ENCODE measurements at places on chromosomes 12 and 14.

DNA sequence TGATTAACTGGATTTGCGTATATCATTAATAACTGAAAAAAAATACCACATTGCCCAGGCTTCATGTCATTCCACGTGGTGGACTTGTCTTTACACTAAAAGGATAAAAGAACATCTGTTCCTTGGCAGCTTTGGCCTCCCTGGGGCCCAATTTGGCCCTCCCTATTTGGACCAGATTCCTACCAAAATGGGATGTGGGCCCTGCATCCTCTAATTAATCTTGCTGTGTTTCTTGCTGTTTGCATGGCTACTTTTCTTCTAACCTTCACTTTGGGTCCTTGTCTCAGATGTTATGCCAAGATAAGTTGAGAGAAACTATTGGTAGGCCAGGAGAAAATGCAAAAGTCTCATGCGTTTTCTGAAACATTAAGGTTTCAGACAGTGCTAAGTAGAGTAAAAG, 57.5 kb downstream of the PTHLH start:
- no peak for DNase-seq

- no peak for DNase-seq
These were observed 92.2 kb downstream of the PTPRR start for GRCh38 chr12:70828351-70828750.

DNA sequence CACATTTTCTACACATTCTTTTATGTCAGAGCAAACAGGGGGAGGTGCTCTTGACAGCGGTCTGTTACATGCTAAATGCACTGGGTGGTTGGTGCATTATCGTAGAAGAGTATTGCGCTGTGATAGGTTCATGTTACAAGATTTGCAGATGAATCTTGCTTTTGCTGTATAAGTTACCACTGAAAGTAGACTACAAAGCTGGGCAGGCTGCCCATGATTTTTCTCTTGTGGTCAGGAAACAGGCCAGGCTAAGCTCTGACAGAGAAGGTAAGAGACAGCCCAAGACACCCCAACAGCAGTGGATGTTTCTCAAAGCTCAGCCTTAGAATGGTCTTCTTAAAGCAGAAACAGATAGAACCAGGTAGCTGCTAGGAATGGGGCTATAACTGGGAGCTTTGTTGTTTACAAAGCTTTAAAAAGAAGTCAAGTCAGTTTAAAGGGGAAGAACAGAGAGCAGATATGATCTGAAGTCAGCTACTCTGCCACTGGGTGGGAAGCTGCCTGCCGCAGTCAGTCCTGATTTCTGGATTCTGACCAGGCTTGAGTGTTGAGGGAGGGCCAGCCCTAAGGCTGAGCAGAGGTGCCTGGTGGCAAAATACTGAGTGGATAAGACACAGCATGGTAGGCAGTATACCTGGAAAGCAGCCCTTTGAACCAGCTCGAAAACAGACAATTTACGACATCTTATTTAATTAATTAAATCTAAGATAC, 9.4 kb downstream of the KCNA1 start:
- no peak for DNase-seq

- no peak for DNase-seq
These were observed 180.9 kb upstream of the PDE3A start for GRCh38 chr12:20187456-20187855.

- no peak for DNase-seq
These were observed 1.3 kb downstream of the KRT7 start for GRCh38 chr12:52234223-52234810.

GRCh38 chr14:102971836-102972606, 49.6 kb downstream of the AMN start:
- DNase-seq = no peak

GRCh38 chr12:84767079-84767478, 145.5 kb downstream of the SLC6A15 start:
- no peak for DNase-seq

- no peak for DNase-seq
These were observed 450 bp upstream of the TDG start for GRCh38 chr12:103965255-103965589.

GRCh38 chr14:62179367-62180018, 417.3 kb downstream of the SNAPC1 start:
- peak; percentile 31 for DNase-seq

DNA sequence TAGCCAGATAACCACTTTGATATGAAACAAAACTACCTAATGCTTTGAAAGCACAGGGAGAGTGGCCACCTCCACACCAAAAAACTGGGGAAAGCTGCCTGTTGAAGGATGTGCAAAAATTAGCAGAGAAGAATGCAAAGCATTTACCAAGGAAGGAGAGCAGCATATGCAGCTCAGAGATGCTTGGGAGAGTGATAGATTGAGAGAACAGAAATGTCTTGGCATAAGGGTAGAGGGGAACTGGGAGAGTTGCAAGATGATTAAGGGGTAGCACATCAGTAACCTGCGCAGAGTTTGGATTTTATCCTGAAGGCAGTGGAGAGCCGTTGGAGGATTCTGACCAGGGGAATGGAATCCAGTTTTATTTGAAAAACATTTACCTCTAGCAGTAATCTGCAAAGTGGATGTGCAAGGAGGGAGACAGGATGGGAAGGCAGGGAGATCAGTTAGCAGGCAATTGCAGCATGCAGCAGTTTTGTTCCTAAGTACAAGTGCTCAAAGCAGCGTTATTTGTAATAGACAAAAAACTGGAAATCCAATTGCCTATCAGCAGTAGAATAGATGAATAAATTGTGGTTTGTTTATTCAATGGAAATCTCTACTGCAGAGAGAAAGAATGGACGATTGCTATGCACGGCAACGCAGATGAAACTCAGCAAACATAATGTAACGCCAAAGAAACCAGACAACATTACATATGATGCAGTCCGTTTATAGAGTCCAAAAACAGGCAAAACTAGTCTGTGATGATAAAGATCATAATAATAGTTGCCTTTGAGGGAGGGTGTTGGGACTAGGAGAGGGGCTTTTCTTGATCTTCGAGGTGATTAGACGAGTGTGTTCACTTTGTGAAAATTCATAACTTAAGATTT, 81.5 kb downstream of the BHLHE41 start:
- no peak for DNase-seq

DNA sequence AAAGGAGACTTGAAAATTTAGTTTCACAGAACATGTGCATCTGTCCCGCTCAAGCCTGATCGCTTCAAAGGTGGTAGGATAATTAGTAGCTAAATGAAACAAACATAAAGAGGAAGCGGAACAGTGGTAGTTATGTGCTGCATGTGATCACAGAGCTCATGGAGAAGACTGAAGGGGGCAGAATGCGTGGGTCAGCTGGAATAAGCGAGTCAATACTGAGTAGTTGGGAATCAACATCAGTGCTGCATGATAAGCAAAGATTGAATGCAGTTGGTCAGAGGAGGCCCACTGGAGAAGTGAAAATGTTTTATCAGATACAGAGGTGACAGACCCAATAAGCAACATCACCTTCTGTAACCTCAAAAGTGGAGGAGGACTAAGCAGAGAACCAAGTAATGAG, 95.1 kb upstream of the RFX4 start:
- no peak for DNase-seq

- no peak for DNase-seq
These were observed 184.4 kb downstream of the ITPR2 start for GRCh38 chr12:26648584-26648983.

DNA sequence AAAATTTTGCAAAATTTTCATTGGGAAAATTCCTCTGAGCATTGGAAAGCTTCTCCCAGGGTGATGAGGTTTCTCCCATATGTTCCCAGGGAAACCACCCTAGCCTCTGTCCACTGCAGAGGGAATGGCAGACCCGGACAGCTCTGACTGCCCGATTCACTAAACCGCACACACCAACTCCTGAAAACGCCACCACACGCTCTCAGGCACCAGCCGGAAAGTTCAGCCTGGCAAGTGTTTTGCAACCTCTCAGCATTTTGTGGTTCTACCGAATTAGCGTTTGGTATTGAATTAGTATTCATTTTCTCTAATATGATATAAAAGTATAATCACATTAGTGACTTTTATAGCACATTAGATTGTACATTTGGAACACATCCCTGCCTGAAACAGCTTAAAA, 213.4 kb downstream of the PHETA1 start:
- DNase-seq = no peak

DNA sequence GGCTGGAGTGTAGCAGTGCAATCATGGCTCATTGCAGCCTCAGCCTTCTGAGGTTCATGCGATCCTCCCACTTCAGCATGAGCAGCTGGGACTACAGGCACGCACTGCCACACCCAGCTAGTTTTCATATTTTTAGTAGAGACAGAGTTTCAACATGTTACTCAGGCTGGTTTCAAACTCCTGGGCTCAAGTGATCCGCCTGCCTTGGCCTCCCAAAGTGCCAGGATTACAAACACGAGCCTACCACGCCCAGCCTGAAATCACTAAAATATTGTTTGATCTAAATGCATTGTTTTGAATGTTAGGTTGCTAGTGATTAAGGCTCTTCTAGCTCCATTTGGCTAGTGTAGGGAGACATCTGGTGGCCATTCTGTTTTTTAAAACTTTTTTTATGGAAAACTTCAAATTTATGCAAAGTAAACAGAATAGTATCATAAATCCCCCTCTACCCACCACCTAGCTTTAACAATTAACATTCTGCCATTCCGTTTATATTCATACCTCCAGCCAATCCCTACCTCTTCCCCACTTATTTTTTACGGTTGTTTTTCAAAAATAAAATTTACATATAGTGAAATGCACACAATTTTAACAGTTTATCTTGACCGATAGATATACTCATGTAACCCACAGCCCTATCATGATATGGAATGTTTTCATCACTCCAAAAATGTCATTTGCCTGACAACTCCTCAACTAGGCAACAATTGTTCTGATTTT, 37.8 kb downstream of the MYO1H start:
- peak; percentile 30 for DNase-seq

GRCh38 chr12:94702696-94703095, 52.3 kb upstream of the TMCC3 start:
- DNase-seq = no peak

DNA sequence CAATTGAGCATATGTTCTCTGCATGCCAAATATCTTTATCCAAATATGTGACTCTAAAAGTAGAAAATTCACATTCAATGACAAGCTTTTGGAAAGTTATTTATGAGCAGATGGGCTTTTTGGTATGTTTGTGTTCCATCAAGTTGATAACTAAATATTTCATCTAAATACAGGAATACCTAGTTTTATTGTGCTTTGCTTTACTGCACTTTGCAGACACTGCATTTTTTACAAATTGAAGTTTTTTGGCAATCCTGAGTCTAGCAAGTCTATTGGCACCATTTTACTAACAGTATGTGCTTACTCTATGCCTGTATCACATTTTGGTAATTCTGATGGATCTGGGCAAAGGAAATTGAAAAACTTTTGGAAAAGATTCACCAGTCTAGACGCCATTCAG, 133.8 kb downstream of the ATXN7L3B start:
- no peak for DNase-seq

- no peak for DNase-seq
These were observed 1209.9 kb downstream of the BCL11B start for GRCh38 chr14:98062083-98062482.

GRCh38 chr12:68972595-68972994, 39.6 kb upstream of the CPM start:
- no peak for DNase-seq

DNA sequence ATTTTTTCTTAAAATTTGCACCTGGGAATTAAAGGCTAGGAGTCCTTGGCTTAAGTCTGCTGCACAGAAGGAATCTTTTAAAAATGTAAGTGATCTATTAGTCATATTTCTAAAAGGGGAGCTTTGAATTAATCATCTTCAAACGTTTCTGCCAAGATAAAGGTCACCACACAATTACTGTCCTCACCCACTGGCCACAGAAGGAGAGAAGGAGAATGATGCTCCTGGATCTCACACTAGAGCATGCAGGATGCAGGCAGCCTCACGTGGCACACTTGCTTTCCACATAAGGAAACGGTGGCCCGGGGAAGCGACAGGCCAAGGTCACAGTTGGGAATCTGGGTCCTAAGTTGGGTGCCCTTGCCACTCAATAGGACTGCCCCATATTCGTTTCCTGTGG, 16.9 kb downstream of the PLEKHG7 start:
- DNase-seq = no peak

DNA sequence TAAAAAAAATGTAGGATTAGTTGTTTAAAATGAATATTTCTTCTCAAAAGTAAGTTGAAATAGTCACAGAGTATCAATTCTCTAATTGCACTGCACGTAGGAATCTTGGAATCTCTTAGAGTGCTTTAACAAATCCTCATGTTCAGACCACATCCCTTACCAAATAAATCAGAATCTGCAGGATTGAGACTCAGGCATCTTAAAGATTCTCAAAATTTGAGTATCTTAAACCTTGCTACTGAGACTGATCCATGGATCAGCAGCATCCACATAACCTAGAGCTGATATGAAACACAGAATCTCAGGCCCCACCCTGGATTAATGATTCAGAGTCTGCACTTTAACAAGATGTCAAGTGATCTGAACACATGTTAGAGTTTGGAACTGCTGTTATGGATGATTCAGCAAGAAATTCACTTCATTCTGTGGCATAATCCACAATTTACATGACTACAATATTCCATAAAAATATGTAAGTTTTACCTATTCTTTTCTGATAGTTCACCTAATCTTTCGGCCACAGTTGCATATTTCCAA, 58.7 kb downstream of the ADAMTS20 start:
- DNase-seq = no peak

DNA sequence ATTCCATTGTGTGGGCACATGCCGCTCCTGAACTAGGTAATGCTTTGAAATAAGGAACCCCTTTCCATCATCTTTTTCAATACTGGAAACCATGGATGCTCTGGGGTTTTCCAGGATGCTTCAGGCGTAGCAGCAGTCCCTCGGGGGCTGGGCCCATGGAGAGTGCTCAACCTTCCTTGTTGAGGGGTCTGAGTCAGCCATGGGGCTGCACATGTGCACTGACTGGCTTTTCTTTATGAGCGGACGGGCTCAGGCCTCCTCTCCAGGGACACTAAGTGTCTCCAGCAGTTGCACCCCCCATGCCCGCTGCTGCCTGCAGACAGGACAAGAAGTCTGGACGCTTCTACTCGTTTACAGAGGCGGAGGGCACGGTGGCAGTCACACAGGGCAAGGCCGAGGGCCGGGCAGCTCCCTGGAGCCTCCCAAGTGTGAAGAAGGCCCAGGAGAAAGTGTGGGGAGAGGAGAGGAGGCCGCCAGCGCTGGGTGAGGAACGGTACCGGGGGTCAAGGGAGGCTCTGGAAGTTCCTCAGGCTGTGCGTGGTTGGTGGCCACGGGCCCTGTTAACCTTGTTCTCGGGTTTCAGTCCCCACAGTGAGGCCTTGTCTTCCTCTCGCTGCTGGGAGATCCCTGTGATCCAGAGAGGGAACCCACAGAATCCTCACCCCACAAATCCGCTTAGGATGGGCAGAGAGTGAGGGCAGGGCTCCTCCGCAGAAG, 51.2 kb downstream of the TEAD4 start:
- no peak for DNase-seq

GRCh38 chr14:104983231-104983721, 2.3 kb upstream of the CLBA1 start:
- no peak for DNase-seq

GRCh38 chr14:49895480-49895879, 2.6 kb downstream of the ARF6 start:
- no peak for DNase-seq

GRCh38 chr12:65728848-65729793, 95.2 kb upstream of the HMGA2 start:
- DNase-seq = no peak

Data from GM10248 (cell line).